ENCODE measurements at places on chromosomes 16 and 17.

GRCh38 chr16:69794486-69794885 is 32.4 kb downstream of the WWP2 start:
- DNase-seq, result no peak

GRCh38 chr17:73731733-73732132 is 87.5 kb upstream of the SDK2 start:
- no peak for DNase-seq

- DNase-seq, result no peak
Measured at GRCh38 chr16:49359591-49359990, 14.0 kb upstream of the C16orf78 start.

DNA sequence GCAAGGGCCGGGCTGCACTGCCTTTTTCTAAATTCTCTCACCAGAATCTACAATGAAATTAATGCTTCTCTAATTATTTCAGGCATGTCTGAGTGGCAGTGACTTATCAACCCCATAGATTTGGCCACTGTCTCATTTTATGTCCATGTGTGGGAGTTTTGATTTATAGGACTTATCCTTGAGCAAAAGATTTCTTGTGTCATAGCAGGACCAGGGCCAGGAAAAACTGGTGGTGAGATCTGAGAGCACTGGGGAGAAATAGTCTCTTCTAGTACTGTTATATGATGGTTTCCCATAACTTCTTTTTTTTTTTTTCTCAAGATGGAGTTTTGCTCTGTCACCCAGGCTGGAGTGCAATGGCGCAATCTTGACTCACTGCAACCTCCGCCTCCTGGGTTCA is 1.5 kb upstream of the KRT23 start:
- DNase-seq, result no peak

DNA sequence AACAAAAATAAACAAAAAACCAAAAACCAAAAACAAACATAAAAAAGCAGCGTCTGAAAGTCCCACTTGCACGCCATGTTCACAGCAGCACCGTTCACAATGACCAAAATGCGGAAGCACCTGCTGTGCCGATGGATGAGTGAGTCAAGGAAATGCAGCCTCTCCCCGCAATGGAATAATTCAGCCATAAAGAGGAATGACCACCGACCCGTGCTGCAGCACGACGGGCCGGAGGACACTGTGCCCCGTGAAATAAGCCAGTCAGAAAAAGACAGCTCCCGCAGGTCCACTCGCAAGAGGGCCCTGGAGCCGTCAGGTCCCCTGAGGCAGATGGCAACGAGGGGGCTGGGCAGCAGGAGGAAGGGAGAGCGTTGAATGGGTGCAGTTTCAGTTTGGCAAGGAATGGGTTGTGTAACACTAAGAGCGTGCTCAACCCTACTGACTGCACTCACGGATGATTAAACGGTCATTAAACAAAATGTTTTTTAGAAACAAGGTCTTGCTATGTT is 5.1 kb downstream of the CLCN7 start:
- peak; percentile 54 for DNase-seq

- no peak for DNase-seq
Measured at GRCh38 chr17:12665263-12666210, at the start of gene MYOCD. Gene MYOCD (plus strand): TSS chr17:12665890. CDS start chr17:12666189, 299 bp downstream.

GRCh38 chr16:6600167-6600566 is 732.5 kb upstream of the RBFOX1 start:
- no peak for DNase-seq

DNA sequence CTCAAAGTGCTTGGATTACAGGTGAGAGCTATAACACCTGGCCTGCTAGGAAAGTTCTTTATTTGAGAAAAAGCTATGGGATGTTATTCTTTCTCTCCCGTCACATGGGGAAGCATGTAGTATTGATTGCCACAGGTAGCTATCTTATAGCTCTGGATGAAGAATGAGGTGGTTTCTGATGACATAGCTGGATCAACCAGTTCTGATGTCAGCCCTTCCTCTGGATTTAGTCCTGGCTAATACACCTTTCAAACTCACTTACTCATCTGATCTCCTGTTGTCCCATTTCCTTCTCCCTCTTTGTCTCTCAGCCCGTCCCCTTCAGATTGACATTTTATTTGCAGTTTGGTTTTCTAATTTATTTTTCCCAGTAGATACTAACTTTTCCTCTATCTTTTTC is 14.1 kb upstream of the PPM1D start:
- DNase-seq, result no peak

- no peak for DNase-seq
Measured at GRCh38 chr16:56856876-56857447, 8.0 kb upstream of the SLC12A3 start.

GRCh38 chr17:66322764-66323163 is 20.4 kb downstream of the PRKCA start:
- no peak for DNase-seq

- DNase-seq, result no peak
Measured at GRCh38 chr17:60390186-60390585, 1.7 kb downstream of the USP32 start.

- no peak for DNase-seq
Measured at GRCh38 chr16:350203-350602, 2.3 kb downstream of the AXIN1 start.

DNA sequence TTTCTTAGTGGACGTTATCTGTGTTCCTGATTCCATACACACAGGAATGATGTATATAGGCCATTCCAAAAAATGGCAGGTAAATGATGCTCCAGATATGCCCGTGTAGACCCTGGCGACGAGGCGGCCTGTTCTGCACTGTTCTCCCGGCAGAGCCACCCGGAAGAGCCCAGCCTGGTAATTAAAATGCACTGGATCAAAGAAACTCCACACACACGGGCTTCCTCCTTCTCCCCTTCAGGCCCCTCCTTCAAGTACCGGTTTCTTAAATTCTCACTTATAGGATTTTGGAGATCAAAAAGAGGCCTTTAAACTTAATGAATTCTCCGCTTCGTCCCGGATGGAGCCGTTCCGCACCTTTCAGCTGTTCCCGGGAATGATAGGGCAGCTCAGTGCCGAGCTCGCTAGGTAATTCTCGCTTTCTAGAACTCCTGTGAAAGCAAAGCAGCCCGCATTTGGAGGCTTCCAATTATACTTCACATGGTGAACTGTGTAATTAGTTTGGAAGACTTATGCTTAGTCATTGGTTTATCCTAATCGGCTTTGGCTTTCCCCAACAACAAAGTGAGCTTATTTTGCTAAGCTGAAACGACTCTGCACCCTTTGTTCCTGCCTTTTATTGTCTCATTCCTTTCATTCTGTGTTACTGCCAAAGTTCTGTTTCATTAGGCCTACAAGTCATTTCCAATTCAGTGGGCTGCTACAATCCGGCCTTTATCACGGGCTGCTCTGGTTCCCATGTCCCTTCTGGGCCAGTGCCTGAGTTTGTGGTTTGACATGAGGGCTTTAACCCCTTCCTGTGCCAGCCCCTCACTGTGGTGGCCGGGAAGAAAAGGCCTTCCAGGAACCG is 150.0 kb downstream of the MSI2 start:
- no peak for DNase-seq

- DNase-seq, result no peak
Measured at GRCh38 chr17:47292206-47292605, 31.5 kb upstream of the EFCAB13 start.
